Activated CD4-positive, alpha-beta T cell treated with anti-CD3 and anti-CD28 coated beads, Interleukin-2, amount 10 ng/mL, durations not matched to agents 7 days and 5 days (primary cell): ENCODE measurements at places on chromosomes 7 and 10. TPM values are rescaled to one million over a fixed set of nuclear protein-coding genes. Genes with fewer than 3 reads are reported as not detected.

- H3K36me3 ChIP-seq, result no peaks in the 10 kb centered on the region
- H3K27ac ChIP-seq, result no peak overlapping the region
- no peak overlapping the region for H3K4me3 ChIP-seq
- no peaks in the 10 kb centered on the region for H3K27me3 ChIP-seq
- no peaks in the 10 kb centered on the region for H3K4me1 ChIP-seq
- DNase-seq, result no peak
These were observed 48.5 kb upstream of the ADGRA1 start for GRCh38 chr10:133039107-133039802.

DNA sequence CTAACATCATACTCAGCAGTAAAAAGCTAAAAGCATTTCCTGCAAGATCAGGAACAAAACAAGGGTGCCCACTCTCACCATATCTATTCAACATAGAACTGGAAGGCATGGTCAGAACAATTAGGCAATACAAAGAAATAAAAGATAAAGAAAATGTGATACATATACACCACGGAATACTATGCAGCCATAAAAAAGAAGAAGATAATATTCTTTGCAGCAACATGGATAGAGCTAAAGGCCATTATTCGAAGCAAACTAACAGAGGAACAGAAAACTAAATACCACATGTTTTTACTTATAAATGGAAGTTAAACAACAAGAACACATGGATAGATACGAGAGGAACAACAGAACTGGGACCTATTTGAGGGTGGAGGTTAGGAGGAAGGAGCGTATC, 652.7 kb downstream of the GRID1 start:
- no peaks in the 10 kb centered on the region for H3K36me3 ChIP-seq
- no peaks in the 10 kb centered on the region for H3K27me3 ChIP-seq
- H3K27ac ChIP-seq, result no peak overlapping the region
- H3K4me3 ChIP-seq, result no peak overlapping the region

- no peak overlapping the region for H3K4me3 ChIP-seq
- no peaks in the 10 kb centered on the region for H3K27me3 ChIP-seq
- H3K27ac ChIP-seq, result no peak overlapping the region
- peaks cover 23% of the 10 kb centered on the region for H3K4me1 ChIP-seq
These were observed 23.2 kb upstream of the FGL2 start for GRCh38 chr7:77222819-77223218.

- DNase-seq, result no peak
- H3K36me3 ChIP-seq, result peaks cover 50% of the 10 kb centered on the region
- H3K4me3 ChIP-seq, result no peak overlapping the region
- no peaks in the 10 kb centered on the region for H3K4me1 ChIP-seq
These were observed 58.3 kb downstream of the AP3M1 start for GRCh38 chr10:74092372-74092771.

- peak; percentile 83 for DNase-seq
- peaks cover 46% of the 10 kb centered on the region for H3K27me3 ChIP-seq
- peaks cover 71% of the 10 kb centered on the region for H3K4me1 ChIP-seq
- H3K4me3 ChIP-seq, result peak overlapping the region; percentile 78
- H3K27ac ChIP-seq, result peak overlapping the region; percentile 95
These were observed 431.8 kb upstream of the MGMT start for GRCh38 chr10:129035052-129035827.

Gene TPST1
- total RNA-seq, result 0.79 TPM

DNA sequence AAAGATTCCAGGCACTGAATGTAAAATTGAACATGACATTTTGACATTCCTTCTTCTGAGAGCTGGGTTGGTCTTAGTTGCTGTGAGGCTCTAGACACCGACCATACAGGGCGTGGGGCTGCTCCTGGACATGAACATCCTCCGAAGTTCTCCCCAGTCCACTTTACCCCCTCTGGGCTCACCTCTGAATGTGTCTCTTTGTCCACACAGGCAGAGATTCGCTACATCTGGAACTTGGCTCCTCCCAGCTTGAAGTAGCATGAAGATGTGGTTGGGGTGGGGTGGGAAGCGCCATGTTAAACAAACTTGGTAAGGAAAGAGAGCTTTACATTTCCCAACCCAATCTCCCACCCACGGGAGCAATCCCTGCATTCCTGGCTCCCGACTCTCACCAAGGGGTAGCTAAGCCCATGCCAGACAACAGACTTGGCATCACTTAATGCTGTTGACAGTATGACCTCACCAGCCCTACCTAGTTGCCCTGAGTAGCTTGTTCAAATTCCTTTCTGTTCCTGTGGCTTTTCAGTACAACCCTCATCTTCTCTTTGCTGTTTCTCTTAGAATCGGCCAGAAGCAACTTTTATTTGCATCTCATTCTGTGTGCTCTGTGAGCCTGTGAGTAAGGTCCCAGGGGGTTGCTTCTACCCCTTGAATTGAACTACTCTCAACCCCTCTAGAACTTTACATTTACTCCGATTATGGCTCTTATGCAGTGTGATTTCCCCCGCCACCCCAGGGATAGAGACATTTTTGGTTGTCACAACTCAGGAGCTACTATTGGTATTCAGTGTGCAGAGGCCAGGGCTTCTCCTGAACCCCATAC, 211.4 kb downstream of the SEC23IP start:
- no peaks in the 10 kb centered on the region for H3K4me1 ChIP-seq
- peaks cover 8% of the 10 kb centered on the region for H3K27me3 ChIP-seq
- no peak for DNase-seq
- no peak overlapping the region for H3K27ac ChIP-seq
- no peaks in the 10 kb centered on the region for H3K36me3 ChIP-seq
- H3K4me3 ChIP-seq, result no peak overlapping the region

DNA sequence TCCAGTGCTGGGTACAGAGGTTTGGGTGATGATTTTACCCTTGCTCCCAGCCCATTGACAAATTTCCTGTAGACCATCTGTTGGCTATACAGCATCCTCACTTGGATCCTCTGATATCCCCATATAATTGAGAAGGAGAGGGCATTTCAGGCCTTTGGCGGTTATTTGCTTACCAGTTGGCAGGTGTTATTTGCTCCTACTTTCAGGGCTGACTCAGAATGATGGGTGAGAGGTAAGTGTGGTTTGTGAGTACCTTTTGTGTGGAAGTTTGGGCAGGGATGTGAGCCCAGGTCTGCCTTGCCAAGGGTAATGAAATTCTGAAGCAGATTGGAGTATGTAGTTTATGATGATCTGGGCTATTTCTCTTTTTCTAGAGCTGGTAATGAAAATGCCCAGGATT, 93.6 kb downstream of the LRMDA start:
- no peaks in the 10 kb centered on the region for H3K4me1 ChIP-seq
- no peaks in the 10 kb centered on the region for H3K36me3 ChIP-seq
- no peak for DNase-seq
- H3K4me3 ChIP-seq, result no peak overlapping the region

- DNase-seq, result no peak
- no peaks in the 10 kb centered on the region for H3K36me3 ChIP-seq
- H3K4me1 ChIP-seq, result no peaks in the 10 kb centered on the region
- H3K27ac ChIP-seq, result no peak overlapping the region
These were observed 23.1 kb downstream of the DNAJB9 start for GRCh38 chr7:108592646-108593201.

Gene CDH23
- 4.0 TPM for total RNA-seq

Gene ARHGEF35
- 4.2 TPM for total RNA-seq

Gene NSUN6
- total RNA-seq, result 21.7 TPM

GRCh38 chr10:110963162-110963561, 43.8 kb downstream of the SHOC2 start:
- no peak overlapping the region for H3K27ac ChIP-seq
- peaks cover 11% of the 10 kb centered on the region for H3K36me3 ChIP-seq
- peaks cover 4% of the 10 kb centered on the region for H3K4me1 ChIP-seq
- no peak for DNase-seq
- H3K4me3 ChIP-seq, result no peak overlapping the region
- no peaks in the 10 kb centered on the region for H3K27me3 ChIP-seq

Gene LIPN
- not detected for total RNA-seq

Gene PLEKHS1
- 0.10 TPM for total RNA-seq

Gene MYO1G
- total RNA-seq, result 457 TPM

Gene CHN2
- 3.6 TPM for total RNA-seq

DNA sequence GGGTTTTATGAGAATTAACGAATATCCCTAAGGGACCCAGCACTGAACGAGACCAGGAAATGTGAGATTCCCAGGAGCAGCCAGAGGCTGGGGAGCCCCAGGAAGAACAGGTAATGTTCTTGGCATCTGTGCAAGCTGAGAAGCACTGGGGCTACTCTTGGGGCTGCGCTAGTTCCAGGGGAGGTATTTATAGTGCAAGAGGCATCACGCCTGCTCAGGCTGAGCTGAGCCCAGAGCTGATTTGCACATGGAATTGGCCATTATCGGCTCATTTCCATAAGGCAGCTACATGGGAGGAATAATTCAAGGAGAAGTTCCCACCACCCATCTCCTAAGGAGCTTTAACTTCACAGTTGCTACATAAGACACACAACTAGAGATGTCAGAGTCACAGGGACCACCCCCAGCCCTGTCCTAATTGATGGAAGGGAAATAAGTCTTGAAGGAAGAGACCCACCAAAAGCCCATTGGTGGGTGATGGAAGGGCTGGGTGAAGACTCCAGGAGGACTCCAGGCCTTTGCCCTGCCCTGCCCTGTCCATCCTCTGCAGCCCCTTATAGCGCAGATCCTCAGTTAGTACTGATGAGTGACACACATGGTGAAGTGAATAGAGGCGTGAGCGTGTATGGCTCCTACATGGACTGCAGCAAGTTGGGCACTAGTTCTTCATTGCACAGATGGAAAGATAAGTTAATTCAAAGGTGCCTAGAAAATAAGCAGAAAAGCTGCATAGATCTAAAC, 178.9 kb downstream of the GRID1 start:
- no peak overlapping the region for H3K27ac ChIP-seq
- H3K36me3 ChIP-seq, result no peaks in the 10 kb centered on the region
- DNase-seq, result no peak
- H3K4me1 ChIP-seq, result peaks cover 9% of the 10 kb centered on the region
- no peak overlapping the region for H3K4me3 ChIP-seq
- H3K27me3 ChIP-seq, result peaks cover 30% of the 10 kb centered on the region

GRCh38 chr7:77697535-77697831, 1.2 kb downstream of the RSBN1L start:
- DNase-seq, result no peak
- peaks cover 56% of the 10 kb centered on the region for H3K4me1 ChIP-seq
- H3K4me3 ChIP-seq, result peak overlapping the region; percentile 99
- no peaks in the 10 kb centered on the region for H3K27me3 ChIP-seq

GRCh38 chr7:141374425-141374824, 176.8 kb upstream of the AGK start:
- no peaks in the 10 kb centered on the region for H3K4me1 ChIP-seq
- peaks cover 2% of the 10 kb centered on the region for H3K27me3 ChIP-seq
- DNase-seq, result no peak

Gene OGDH
- total RNA-seq, result 121 TPM

GRCh38 chr7:121440857-121441503, 44.9 kb upstream of the FAM3C start:
- no peak for DNase-seq
- H3K27me3 ChIP-seq, result no peaks in the 10 kb centered on the region
- peaks cover 12% of the 10 kb centered on the region for H3K36me3 ChIP-seq
- no peak overlapping the region for H3K4me3 ChIP-seq
- peak overlapping the region; percentile 83 for H3K27ac ChIP-seq

DNA sequence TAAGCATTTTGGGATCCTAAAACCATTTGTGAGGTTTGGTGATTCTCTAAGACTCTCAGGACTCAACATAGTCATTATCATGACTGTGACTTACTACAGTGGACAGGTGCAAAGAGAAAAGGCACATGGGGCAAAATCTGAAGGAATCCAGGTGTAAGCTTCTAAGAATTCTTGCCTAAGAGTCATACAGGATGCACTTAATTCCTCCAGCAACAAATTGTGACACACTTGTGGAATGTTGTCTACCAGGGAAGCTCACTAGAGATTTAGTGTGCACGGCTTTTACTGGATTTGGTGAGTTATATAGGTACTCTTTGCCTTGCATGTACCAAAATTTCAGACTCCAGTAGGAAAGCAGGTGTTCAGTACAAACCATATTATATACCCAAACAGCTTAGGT, 47.9 kb downstream of the WAC start:
- no peak for DNase-seq
- H3K36me3 ChIP-seq, result peaks cover 24% of the 10 kb centered on the region
- no peak overlapping the region for H3K4me3 ChIP-seq
- H3K27me3 ChIP-seq, result no peaks in the 10 kb centered on the region
- H3K4me1 ChIP-seq, result peaks cover 27% of the 10 kb centered on the region

Gene OR6V1
- total RNA-seq, result not detected

DNA sequence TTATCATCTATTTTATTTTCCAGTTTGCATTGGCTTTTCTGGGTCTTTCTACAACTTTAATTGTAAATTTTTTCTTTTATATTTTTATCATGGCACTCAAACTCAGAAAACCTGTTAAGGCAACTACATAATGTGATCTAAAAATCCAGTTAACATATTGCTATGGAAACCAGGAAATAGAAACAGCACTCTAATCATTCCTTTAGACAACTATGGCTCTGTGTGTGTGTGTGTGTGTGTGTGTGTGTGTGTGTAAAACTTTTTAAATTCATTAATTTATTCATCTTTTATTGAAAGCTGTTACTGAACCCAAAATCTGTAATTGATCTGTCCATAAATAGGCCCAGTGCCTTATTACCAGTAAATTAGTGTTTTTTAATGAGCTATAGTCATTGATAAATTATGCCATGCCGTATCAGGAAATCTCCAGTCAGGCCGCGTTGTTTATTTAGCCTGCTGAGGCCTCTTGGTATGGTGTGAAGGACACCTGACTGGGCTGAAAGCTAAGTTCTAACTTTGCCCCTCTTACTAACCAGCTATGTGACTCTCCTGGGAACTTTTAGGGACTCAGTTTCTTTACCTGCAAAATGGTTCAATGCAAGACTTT, 1.5 kb upstream of the MET start:
- peaks cover 61% of the 10 kb centered on the region for H3K27me3 ChIP-seq
- H3K27ac ChIP-seq, result no peak overlapping the region
- DNase-seq, result no peak
- H3K4me3 ChIP-seq, result no peak overlapping the region
- peaks cover 9% of the 10 kb centered on the region for H3K4me1 ChIP-seq
- H3K36me3 ChIP-seq, result no peaks in the 10 kb centered on the region

- DNase-seq, result no peak
- H3K4me1 ChIP-seq, result peaks cover 2% of the 10 kb centered on the region
- no peak overlapping the region for H3K4me3 ChIP-seq
- peaks cover 65% of the 10 kb centered on the region for H3K27me3 ChIP-seq
These were observed 81.9 kb upstream of the PRKG1 start for GRCh38 chr10:50992356-50992901.

Gene PYROXD2
- total RNA-seq, result 10.0 TPM

Gene EPO
- total RNA-seq, result not detected

DNA sequence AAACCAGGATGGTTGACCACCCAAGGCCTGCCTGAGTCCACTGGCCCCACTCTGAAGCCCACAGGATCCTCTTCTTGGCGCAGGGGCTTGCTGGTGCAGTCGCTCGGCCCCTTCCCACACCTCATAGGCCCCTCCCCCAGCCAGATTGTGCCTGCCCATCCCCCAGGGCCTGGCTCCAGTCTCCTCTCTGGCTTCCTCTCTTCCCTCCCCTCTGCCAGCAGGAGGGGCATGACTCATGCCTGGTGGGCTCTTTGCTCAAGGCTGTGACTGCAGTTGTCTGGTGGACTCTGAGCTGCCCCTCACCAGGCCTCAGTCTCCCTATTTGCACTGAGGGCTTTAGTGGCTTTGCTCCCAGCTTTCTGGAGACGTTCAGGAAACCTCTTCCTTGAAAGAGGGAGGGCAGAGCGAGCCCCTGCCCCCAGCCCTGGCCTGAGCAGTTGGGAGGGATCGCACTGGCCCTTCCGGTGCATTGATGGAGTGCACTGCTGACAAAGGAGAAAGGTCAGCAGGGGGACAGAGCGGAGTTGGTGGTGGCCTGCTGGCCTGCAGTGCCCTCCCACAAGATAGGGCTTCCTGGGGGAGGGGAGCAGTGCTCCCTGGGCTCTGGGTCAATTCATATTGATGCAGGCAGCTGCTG, 60.7 kb downstream of the ZMIZ1 start:
- H3K27me3 ChIP-seq, result no peaks in the 10 kb centered on the region
- no peak overlapping the region for H3K4me3 ChIP-seq
- no peak overlapping the region for H3K27ac ChIP-seq
- no peak for DNase-seq
